Left colon (tissue), 2 donors: ENCODE measurements at places on chromosomes 4 and X. TPM values are rescaled to one million over a fixed set of nuclear protein-coding genes. Genes with fewer than 3 reads are reported as not detected.

The GRID2 gene
- total RNA-seq, result not detected

The ATP6AP1 gene
- total RNA-seq, result 105 TPM

The GRIA3 gene
- 0.50 TPM for total RNA-seq

The UGT2B7 gene
- 5.2 TPM for total RNA-seq

The STARD8 gene
- 2.3 TPM for total RNA-seq

The CRLF2 gene
- 0.28 TPM for total RNA-seq

DNA sequence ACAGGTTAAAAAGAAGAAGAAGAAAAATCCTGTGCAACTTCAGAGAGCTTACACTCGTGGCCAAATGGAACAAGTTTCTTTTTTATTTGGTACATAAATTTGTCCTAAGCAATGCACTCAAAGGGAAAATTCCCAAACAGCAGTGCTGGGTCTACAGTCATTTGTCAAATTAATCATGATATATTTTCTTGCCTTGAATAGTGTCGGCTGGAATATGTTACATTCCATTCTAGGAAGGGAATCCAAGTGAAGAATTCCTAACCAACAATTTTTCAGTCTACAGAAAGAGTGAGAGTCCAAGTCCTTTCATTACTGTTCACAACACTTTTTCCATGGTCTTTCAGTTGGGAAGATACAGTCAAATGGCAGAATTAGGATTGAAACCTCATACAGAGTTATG, 63.9 kb downstream of the HAND2 start:
- no peak for DNase-seq

DNA sequence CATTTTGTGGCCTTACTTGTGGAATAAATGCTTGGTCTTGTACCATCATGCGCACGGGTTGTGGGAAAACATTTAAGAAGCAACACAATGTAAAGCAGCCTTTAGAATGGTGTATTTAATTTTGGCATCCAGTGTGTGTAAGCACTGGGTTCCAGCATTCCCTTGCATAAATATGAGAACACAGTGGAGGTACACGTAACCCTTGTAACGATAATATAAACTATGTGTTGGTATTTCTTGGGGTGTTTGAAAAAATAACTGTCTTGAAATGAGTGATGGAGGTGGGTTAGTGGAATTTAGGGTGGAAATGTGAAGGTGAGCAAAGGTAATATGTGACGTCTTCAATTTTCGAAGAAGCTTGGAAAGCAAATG, 2.1 kb downstream of the DCUN1D4 start:
- DNase-seq, result no peak

DNA sequence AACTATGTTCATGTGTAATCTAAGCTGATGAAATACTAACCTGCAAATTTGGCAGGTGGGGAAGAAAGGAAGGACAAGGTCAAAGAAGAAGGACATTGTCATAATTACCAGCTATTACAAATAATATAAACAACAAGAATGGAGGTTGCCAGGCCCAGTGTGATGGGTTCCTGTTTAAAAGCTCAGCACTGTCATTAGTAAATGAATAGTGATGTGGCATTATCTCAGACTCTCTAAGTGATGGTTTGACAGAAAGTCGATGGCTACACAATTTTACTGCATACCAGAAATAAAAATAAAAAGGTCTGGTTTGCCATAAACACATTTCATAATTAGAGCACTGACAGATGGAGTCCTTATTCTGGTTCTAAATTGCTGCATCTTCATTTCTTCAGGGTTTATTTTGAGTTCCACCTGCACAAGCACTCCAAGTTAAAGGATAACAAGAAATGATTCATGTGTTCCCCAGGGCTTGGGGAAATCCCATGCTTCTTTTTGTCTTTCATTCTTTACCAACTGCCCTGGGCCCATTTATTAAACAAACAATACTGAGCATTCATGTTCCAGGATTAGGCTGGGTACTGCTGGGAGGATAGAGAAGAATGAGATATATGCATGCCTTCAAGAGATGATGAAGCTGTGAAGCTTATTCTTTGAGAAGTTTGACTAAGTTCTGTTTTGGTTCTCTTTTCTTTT, 367.8 kb upstream of the RASGEF1B start:
- DNase-seq, result no peak

- no peak for DNase-seq
Observed at GRCh38 chr4:137774501-137774900, 242.2 kb upstream of the PCDH18 start.

GRCh38 chr4:157219711-157220370, 687 bp upstream of the GRIA2 start:
- no peak for DNase-seq

- no peak for DNase-seq
Observed at GRCh38 chr4:25379591-25379990, 2.5 kb downstream of the ANAPC4 start.

DNA sequence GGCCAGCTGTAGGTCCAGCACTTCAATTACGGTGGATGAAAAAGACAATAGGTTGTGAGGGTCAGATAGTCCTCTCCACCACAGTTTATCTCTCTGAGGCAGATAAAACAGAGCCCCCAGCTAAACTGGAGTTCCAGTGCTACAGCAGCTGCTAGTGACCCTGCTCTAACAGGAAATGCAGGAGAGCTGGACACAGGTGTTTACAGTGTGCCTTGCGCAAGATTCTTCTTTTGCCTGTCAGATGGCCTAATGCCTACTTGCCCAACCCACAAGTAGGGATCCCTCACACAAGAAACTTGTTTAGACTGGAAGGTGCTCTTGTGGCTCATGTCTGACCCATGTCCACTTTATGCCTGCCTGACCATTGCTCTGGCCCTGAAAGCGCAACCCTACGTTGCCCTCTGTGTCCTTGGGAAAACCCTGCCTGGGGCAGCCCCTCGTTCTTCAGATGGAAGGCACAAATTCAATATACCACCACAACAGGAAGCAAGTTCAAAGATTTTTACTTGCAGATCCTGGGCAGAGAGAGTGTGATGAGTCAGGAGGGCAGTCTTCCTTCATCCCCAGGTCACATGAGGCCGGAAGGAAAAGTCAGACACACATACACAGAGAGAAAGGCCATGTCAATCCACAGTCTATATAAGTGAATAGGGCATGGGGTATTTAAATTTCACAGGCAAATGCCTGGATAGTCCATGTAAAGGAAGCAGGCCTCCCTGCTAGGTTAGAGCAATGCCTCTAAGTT, 105.1 kb upstream of the ADGRL3 start:
- no peak for DNase-seq

GRCh38 chrX:142804085-142804484, 221.6 kb upstream of the SPANXN4 start:
- DNase-seq, result no peak

DNA sequence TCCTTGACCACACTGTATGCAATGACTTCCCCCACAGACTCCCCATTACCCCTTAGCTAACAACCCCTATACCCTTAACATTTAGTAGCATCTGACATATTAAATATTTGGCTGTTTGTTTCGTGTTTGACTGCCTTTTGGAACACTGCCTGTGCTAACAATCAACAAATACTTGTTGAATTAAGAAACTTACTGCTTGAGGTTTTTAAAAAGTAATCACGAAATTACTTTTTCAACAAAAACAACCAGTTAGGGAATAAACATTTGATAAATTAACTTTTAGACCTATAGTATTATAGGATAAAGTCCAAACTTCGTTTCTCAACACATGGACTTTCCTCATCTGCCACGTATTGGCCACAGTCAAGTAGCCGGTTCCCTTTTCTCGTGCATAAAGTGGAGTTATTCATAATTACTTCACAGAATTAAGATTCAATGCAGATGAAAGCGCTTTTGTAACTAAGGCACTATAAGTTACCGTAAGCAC, 555 bp upstream of the ELMOD2 start:
- no peak for DNase-seq

DNA sequence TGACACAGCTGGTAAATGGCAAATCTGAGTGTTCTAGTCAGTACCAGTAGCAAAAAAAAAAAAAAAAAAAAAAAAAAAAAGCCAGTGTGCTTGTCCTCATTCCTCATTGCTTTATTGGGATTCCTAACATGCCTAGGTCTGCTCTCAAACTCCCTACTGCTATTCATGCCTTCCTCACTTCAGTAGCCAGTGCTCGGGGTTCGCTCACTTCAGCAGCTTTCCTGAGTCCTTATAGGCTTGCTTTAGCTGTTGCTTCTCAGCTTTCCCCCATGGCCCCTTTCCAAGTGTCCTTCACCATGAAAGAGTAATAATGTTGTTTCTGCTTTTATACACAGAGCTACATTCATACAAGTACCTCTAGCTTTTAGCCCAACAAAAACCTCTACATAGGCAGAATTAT, 30.8 kb downstream of the SLITRK2 start:
- no peak for DNase-seq
